Fibroblast of skin of right biceps (primary cell): ENCODE measurements at places on chromosomes 11 and 22.

DNA sequence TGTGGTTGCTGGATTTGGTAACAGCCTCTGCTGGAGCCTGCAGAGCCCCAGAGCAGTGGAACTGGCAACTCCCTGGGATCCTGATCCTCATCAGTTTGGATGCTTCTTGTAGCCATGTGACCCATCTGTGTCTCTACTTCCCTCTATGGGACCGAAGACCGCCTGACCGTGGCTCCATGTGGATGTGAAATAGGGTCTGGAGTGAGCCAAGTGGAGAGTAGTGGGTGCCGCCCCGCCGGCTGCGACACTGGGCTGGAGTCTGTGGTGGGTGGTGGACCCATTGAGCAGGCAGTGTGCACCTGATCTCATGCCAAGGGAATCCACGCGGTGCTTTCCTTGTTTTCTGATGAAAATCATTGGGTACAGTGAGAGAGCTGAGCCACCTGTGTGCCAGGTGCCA lies 543.2 kb upstream of the B3GAT1 start:
- DNase-seq: no peak

DNA sequence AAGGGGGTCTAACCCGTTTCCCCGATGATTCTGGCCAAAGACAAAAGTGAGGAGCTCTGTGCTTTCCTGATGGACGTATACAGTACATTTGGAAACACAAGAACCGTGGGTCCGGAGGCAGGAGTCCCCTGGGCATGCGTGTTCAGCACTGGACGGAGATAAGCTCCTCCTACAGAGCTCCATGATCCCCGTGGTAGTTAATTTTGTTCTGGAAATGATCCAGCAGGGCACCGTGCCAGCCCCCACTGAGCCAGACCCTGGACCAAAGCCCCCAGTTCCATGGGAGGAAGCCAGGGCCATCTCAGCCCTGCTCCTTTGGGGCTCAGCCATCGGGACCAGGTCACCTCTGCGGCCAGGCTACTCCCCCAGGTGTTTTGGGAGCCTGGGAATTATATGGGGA lies 83.3 kb downstream of the TRMU start:
- no peak for DNase-seq

DNA sequence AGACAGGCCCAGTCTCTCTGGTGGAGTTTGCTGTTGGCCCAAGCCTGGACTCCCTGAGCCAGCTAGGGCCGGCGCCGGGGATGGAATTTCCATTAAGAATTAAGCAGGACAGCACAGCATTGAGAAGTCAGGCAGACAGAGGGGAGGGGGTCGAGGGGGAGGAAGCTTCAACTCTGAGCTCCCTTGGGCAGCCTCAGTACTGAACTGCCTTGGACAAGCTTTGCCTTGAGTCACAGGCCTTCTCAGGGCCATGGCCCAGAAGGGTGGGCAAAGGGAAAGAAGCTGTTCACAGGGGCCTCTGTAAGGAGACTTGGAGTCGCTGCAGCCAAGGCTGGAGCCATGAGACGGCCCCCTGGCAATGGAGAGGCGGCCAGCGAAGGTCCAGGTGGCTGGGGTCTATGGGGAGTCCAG lies 2.6 kb upstream of the INSC start:
- no peak for DNase-seq

GRCh38 chr22:23183061-23183698 lies 2.9 kb downstream of the BCR start:
- DNase-seq: peak; percentile 44

- DNase-seq: no peak
These were observed 107.6 kb downstream of the TRPC6 start for GRCh38 chr11:101476191-101476590.
